ENCODE measurements at places on chromosomes 1 and 21.
A peak's percentile ranks its signal among the peaks of the same experiment; 100 is the strongest.

DNA sequence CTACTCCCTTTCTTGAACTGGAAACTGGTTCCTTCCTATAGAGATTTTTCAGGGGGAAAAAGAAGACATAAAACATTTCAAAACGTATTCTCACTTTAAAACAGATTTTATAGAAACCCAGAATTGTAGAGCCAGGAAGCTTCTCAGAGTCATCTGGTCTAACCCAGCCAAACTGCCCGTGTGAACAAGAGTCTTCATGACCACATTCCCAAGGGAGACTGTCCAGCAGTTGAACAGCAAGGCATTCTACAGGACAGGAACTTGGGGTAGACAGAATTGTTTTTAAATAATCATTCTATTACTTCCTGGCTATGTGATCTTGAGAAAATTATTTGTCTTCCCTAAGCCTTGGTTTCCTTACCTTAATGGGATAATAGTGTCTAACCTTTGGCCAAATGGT is 163.5 kb upstream of the IVNS1ABP start:
- DNase-seq: no peak

DNA sequence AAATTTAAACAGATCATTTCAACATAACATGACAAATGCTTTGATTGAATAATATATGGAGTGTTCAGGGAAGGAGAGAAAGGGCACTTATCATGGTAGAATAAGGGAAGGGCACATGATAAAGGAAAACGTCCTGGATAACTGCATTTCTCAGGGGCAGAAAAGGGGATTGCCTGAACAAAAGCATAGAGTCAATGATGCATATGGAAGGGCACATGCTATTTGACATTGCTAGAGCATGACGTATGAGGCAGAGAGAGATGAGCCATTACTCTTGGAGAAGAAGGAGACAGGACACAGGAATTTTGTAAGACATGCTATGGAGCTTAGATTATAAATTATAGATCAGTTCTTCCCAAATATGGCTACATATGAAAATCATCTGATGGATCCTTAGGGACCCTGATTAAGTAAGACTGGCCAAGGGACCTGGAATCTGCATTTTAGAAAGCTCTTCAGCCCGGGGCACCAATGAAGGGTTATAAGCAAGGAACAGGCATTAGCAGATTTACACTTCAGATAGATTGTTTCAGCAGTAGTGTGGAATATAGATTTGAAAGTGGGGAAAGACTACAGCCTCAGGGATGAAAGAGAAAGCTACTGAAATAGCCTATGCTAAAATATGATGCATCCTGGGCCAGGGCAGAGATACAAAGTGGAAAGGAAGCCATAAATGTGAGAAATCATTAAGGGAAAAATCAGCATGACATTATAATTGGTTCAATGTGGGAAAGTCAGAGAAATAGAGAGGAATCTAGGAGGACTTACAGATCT is 21.3 kb downstream of the FMO2 start:
- no peak for DNase-seq

DNA sequence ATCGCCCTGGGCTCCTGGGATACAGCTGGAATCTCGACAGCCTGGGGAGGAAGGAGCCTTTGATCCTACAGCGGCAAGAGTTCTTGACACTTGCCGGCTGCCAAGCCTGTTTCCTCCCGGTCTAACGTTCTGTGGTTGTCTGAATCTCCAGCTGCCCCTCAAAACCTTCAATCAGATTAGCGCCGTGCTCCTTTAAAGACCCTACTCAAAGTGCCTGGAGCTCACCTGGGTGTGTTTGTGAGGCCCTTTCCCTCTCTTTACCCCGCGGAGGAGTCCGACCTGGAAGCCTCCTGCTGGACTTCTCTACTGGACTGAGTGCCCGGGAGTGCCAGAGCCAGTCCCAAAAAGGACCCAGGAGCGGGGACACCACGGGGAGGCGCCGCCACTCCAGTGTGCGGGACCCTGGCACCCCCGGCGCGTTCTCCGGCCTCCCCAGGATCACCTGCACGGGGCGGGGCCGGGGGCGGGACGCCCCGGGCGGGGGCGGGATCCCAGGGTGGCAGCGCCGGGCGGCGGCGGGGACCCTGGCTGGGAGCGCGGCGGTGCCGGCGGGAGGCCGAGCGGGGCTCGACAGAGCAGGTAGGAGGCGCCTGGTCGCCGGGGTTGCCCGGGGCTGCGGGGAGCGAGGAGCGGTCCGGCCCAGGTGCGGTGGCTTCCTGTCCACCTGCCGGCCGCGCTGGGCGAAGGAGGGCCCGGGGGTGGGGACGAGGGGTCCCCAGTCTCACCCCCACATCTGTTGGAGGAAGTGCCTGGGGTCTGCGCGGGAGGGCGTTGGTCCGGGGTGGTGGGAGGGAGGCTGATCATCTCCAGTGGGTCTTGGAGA is at the start of gene NCMAP:
Gene NCMAP (plus strand): TSS at position 497 of the 823 bp plus-strand sequence. CDS start 39,344 bp downstream, outside the sequence.
- peak; percentile 77 for DNase-seq

DNA sequence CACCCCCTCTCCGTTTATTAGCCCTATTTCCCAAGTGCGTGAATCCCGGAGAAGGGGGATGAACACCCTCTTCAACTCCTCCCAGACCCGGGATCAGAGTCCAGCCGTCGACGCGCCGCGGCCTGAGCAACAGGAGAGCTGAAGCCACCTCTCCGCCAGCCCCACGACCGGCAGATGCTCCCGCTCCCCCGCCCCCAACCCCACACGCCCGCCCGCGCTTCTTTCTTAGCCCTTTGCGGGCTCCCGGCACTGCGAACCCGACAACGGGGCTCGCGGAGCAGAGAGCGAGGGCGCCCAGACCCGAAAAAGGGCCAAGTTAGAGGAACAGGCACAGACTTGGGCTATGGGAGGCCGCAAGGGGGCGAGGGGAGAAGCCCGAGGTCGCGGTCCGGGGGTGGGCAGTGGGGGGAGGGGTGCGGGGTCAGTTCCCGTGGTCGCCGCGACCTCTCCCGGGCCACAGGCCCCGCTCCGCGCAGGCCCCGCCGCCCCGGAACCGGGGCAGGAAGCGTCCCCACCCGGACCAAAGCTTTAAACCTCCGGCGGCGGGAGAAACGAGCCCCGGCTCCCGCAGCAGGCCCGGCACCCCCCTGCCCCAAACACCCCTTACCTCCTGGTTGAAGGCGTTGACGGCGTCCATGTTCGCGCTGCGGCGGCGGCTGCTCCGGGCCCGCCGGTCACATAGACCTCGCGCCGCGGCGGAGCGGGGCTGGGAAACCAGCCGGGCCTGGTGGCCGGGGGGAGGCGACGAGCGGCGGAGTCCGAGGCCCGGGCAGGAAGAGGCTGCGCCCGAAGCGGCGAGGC is 662 bp downstream of the SCAF4 start:
- peak; percentile 71 for DNase-seq

- no peak for DNase-seq
These were observed 24.4 kb downstream of the PLXNA2 start for GRCh38 chr1:208219659-208220282.

GRCh38 chr1:59699227-59699847 is 115.4 kb upstream of the HOOK1 start:
- DNase-seq: no peak

- no peak for DNase-seq
These were observed 18.7 kb upstream of the CA6 start for GRCh38 chr1:8926707-8927694.

Data from left colon (tissue), 2 donors.